ENCODE measurements at places on chromosomes 3 and 15.

GRCh38 chr3:131591394-131592014 is 88.7 kb upstream of the MRPL3 start:
- no peak for DNase-seq

- DNase-seq = no peak
These were observed 29.1 kb downstream of the TF start for GRCh38 chr3:133775309-133775708.

DNA sequence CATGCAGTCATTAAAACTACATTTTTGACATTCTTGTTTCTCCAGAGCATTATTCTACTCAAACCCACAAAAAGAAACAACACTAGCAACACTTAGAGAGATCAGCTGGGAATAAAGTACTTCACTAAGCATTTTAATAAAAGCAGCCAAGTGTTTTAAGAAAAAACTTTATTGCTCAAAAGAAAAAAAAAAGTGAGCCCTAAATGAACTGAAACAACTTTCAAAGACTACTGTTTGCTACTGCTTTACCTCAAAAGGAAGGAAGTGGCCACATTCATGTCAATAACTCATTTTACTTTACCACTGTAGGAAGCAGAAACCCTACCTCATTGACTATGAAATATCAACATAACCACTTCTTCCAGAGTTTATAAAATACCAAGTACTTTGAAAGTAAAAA is 91.3 kb downstream of the UACA start:
- no peak for DNase-seq

DNA sequence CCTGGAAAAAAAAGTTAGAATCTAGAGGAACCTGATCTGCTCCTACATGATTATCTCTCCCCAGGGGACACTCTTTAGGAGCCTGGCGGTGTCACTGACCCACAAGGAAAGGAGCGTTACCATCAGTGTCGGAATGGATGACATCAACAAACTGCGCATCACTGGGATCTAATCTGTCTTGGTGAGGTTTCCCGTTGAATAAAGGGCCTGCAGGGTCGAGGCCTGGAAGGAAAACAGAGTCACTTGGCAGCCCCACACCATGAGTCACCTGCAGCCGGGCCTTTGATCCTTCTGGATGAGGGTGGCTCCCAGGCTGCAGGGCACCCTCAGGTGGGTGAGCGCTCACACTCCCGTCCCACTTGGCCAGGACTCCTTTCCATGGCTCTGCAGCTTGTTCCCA is 25.0 kb downstream of the LIPH start:
- DNase-seq = no peak

GRCh38 chr3:176568189-176568588 is 629.1 kb downstream of the TBL1XR1 start:
- no peak for DNase-seq
